ENCODE measurements at places on chromosomes 2 and 18.

GRCh38 chr2:186590759-186591505 is 1.1 kb downstream of the ITGAV start:
- peak; percentile 43 for DNase-seq

- no peak for DNase-seq
Observed at GRCh38 chr2:95333888-95334338, 36.8 kb downstream of the KCNIP3 start.

GRCh38 chr2:215900203-215900611 is 113.1 kb downstream of the MREG start:
- no peak for DNase-seq

DNA sequence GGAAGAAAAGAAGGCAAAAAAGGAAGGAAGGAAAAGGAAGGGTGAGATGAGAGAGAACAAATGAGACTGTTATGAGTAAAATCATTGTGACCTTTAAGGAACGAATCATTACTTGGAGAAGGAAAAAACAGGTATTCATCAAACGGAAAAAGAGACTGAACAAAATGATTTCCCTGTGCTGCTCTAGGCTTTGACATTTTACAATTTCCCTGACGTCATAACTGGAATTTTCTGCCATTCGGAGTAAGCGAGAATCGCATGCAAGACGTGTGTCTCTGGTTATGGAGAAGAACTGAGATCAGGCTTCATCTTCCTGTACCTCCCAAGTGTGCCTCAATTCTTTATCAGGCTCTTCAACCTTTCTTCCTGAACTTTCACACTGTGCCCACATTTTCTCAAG is 534.7 kb upstream of the KLHL29 start:
- no peak for DNase-seq

- no peak for DNase-seq
Observed at GRCh38 chr2:18620867-18621632, 31.7 kb upstream of the NT5C1B start.

DNA sequence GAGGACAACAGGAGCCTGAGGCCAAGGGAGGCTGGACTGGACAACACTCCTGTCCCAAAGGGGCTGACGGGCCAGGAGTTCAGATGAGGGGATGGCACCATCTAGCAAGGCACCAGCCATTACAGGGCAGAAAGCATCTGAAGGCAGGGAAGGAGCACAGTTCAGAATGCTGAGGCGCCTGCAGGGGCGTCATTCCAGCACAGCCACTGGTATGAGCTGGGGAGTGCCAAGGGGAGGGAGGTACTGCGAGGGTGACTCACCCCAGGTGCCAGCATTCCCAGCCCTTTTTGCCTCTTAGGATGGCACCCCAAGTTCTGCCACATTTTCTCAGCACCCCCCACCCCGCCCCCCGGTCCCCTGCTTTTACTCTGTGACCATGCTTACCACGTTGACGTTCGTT is 129.8 kb upstream of the EPAS1 start:
- DNase-seq, result no peak

GRCh38 chr2:32699151-32699550 is 71.3 kb downstream of the TTC27 start:
- no peak for DNase-seq

GRCh38 chr2:118065015-118065706 is 23.1 kb upstream of the INSIG2 start:
- DNase-seq, result no peak

DNA sequence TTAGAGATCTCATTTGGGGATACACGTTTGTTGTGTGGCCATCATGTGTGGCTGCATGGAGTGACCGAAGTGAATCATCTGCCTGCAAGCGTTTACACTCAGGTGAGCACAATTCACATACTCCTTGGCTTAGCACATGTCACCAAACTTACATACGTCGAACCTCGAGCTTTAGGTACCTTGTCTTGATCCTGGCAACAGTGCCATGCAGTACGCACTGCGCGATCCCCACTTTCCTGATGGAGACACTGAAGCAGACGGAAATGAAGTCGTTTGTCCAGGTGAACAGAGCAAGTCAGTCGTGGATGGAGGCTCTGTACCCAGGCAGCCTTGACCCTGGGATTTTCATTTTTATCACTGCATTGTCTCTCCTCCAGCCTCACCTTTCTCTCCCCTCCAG is 32.3 kb downstream of the KLHL29 start:
- DNase-seq, result no peak

- no peak for DNase-seq
Observed at GRCh38 chr2:206408323-206409320, 34.7 kb upstream of the ADAM23 start.

DNA sequence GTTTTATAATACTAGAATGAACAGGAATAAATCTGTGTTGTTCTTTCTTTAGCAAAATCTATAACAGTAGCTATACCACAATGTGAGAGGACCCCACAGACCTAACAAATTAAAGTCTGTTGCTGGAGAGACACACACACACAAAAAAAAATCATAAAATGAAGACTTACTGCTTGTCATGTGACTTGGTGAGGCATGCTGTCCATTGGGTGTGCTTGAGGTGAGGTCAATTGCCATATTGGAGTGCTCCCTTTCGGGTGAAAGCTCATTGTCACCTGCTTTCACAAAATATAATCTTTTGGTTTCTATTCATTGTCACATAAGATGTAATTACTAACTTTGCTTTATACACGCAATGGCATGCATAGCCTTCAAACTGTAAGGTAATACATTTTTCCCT is 3.9 kb downstream of the IKZF2 start:
- no peak for DNase-seq

DNA sequence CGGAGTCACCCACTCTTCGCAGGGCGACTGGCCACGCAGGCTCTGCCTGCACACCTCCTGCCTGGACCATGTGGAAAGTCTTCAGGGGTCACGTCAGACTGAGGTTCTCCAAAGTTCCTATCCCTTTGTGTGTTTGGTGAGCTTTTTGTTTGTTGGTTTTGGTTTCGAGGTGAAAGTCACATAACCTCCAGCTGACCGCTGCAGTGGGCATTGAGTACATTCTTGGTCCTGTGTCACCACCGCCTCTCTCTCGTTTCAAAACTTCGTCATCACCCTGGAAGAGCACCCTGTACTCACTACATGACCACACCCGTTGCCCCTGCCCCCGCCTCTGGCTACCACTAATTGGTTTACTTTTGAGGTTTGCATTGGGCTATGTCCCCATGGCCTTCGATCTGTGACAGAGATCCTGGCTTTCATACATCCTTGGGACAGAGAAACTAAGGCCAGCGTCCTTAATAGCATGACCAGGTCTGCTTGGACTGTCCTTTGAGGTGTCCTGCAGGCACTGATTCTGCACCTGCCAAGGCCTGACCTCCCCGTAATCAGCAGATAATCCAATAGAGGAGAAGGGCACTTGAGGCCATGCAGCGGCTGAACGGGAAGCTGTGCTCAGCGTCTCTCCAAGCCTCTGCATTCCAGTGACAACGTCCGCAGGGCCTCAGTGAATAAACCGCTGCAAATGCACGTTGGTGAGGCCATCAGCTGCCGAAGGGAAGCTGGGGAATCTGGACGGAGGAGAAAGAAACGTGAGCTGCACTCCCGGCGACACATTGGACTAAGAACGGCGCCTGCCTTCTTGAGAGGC is 46.8 kb downstream of the SH3BP4 start:
- DNase-seq, result no peak

DNA sequence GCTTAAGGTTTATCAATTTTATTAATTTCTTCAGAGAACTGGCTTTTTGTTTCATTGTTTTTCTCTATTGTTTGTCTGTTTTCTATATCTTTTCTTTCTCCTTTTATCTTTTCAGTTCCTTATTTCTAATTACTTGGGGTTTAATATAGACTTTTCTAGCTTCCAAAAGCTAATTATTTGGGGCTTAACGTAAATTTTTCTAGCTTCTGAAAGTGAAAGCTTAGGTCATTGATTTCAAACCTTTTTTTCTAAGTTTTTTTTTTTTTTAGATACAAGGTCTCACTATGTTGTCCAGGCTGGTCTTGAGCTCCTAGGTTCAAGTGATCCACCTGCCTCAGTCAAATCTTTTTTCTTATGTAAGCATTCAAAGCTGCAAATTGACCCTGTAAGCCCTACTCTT is 266.6 kb downstream of the CAMKMT start:
- no peak for DNase-seq

- DNase-seq, result peak; percentile 68
Observed at GRCh38 chr2:99998651-99999320, 143.6 kb downstream of the AFF3 start.

- no peak for DNase-seq
Observed at GRCh38 chr18:6363216-6363615, 51.5 kb downstream of the L3MBTL4 start.
